ENCODE measurements at places on chromosomes 16 and 17. TPM values are rescaled to one million over a fixed set of nuclear protein-coding genes. Genes with fewer than 3 reads are reported as not detected.

MT1G gene
- not detected for total RNA-seq

KRT34 gene
- total RNA-seq, result 0.42 TPM

KRTAP4-3 gene
- total RNA-seq, result not detected

GUCY2D gene
- not detected for total RNA-seq

GRCh38 chr17:10195090-10195805 is 3.2 kb downstream of the GAS7 start:
- no peak for DNase-seq

GRCh38 chr16:58120234-58120633 is 8.9 kb downstream of the CFAP20 start:
- no peak for DNase-seq

DNA sequence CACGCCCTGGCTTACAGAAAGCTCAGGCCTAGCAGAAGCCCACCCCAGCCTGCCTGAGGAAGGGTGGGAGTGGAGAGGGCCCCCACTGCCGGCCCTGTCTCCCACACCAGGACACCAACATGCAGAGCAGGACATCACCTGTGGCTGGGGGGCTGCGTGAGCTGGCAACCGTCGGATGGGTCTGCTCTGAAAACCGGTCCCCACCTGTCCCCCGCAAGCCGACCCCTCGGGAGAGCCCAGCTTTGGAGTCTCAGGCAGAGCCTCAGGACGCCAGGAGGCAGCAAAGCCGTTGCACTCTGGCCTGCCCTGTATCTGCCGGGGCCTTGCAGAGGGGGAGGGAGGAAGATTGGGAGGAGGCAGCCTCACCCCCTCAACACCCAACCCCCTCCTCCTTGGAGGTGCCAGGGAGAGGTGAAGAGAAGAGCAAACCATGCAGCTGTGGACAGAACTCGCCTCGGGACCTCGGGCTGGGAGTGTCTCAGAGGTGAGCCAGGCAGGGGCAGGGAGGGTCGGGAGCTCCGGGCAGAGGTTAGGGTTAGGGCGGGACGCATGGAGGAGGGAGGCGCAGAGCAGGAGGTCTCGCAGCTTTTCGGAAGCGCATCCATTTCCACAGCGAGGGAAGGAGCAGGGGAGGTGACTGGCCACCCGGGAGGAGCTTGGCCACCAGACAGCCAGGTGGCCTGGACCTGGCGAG is 30.4 kb upstream of the ZC3H18 start:
- DNase-seq, result no peak

GRCh38 chr17:76940738-76941350 is 72.6 kb downstream of the MGAT5B start:
- DNase-seq, result peak; percentile 6

DNA sequence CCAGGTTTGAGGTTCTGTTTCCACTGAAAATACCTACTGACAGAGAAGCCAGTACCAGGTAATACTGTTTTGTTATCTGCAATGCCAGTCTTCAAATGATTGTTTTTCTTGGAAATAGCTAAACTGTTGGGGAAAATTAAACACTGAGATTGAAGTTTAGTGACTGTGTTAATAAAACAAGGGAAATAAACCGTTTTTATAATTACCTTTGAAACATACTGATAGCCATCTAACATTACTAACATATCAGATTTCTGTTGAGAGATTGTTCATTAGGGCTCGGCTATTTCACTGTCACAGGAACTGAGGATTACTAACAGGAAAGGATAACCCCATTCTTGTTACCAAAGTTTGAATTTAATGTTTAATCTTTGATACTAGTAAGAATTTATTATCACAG is 42.1 kb downstream of the CYB5B start:
- DNase-seq, result no peak

All from MCF 10A (cell line).